ENCODE measurements at places on chromosomes 3 and 15.

GRCh38 chr3:42734263-42734860, 31.8 kb upstream of the HHATL start:
- DNase-seq = no peak

DNA sequence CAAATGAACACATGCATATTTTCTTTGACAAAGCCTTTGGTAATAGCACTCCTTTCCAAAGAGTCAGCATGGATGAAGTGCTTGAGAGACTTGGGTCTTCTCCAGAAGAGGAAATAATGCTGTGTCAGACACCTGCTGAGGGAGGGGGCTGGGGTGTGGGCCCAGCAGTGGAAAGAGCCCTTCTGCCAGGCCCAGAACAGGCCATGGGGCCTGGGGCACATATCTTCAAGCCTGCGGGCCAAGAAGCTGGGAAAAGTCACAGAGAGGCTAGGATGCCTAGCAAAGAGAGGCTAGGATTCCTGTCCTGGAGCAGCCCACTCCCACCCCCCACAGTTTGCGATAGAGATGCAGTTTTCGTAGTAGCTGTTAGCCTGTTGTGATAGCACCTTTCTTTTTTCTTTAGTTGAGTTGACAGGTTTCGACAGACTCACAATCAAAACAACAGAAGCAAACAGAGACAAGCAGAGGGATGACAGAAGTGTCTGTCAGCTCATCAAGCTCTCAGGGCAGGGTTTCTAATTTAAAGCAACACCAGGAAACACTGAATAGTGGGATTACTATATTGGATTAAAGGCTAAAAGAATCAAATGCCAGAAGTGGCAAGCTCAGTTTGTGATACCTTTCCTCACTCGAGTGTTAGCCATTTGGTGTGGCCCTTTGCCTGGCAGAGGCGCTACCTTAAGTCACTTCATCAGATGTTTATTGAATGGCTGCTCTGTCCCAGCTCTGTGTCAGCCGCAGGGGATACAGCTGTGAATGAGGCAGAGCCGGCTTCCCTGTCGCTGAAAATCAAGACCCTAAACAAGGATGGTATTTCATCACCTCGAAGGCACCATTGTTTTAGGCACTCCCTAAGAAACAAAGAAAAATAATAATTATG, 19.0 kb downstream of the CMTM7 start:
- no peak for DNase-seq

- no peak for DNase-seq
Measured at GRCh38 chr15:86333819-86334218, 254.1 kb downstream of the AGBL1 start.

DNA sequence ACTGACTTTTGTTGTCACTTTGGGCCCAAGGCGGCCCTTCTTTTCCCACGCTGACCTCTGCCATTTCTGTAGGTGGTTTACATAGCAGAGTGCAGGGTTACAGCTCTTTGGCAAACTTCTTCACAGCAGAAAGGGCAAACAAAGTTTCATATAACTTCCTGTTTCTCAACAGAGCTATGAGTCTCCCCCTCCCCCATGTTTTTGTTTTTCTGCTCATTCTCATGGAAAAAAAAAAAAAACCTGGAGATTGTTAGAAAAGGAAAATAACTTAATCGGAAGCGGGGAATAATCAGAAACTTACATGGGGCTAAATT, 342.0 kb upstream of the NR2F2 start:
- DNase-seq = no peak

- DNase-seq = no peak
Measured at GRCh38 chr3:118466795-118467330, 567.8 kb downstream of the IGSF11 start.

GRCh38 chr15:31954374-31955172, 75.7 kb upstream of the CHRNA7 start:
- no peak for DNase-seq

DNA sequence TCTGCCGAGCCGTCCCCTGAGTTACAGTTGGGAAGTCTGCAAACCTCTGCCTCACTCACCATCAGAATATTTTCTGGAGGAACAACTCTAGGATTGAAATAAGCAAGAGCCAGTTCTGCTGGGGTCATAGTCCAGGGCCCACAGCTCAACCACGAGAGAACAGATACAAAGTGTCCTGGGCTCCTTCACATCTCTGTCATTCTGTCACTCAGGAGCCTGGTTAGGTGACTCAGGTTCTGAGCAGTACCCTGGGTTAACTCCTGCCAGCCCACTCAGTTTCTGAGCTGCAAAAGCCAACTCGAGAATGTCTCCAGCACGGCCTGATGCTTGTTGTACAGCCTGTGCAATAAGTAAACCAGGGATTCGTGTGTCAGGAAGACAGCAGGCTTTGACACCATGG, 155.7 kb downstream of the SLCO3A1 start:
- no peak for DNase-seq

DNA sequence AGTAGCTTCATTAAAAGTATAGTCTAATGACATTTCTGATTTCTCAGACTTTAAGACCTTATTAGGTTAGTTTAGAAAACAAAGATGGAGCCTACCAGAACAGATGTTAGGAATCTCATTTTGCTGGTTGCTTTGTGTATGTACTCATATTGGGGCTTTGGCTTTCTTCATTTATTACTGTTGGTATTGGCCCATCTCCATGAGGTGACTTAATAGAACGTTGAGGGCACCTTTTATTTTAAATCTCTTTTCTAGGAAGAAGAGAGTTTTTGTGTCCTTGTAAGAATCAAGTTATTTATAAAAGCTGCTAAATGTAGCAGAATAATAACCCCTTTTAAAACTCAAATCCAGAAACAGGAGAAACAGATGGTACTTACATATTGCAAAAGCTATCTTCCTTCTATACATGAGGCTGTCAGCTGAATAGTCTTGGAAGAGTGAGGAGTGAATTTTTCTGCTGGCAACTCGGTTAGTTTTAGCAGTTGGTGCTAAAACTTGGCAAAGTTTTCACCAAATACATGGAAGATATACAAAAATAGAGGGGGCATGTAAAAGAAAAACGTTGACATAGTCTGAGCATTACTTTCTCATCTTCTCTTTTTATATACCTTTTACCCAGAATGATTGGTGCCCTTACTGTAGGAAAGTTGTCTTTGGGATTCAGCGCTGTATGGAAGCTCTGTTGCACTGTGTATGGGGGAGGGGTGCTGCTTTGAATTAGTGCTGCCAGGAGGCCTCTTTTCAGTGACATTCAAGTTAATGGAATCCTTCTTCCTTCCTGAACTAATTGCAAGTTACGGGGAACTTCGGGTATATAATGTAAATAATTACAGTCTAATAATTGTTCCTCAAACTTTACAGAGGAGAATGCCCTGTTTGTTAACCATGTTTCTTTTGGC, 35.8 kb downstream of the CTNNB1 start:
- DNase-seq = no peak

DNA sequence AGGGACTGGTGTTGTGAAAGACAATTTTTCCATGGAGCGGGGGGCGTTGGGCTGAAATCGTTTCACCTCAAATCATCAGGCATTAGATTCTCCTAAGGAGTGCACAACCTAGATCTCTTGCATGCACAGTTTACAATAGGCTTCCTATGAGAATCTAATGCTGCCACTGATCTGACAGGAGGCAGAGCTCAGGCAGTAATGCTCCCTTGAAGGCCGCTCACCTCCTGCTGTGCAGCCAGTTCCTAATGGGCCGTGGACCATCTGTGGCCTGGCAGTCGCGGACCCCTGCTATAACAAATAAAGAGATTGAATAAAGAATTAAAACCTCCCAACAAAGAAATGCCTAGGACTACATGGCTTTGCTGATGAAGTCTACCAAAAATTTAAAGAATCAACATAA, 25.3 kb upstream of the ANKRD28 start:
- DNase-seq = no peak

DNA sequence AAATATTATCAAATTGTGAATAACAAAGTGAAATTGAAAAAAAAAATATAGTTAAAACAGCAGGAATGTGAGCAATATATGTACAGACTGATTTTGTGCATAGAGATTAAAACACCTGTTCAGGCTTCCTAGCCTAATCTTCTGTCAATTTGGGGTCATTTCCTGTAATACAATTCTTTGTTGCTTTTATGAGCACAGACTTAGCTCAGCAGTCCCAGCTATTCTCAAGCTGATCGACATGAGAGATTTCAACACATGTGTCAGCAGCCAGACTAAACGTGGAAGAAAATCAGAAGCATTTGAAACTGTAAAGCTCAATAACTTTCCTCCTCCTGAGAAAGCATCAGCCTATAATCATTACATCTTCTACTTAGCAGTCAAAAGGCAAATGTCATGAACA, 1.6 kb upstream of the FHIT start:
- DNase-seq = no peak

GRCh38 chr15:48119277-48119676, 1.5 kb upstream of the SLC24A5 start:
- DNase-seq = no peak

- no peak for DNase-seq
Measured at GRCh38 chr3:87855616-87856015, 203.2 kb downstream of the CGGBP1 start.

DNA sequence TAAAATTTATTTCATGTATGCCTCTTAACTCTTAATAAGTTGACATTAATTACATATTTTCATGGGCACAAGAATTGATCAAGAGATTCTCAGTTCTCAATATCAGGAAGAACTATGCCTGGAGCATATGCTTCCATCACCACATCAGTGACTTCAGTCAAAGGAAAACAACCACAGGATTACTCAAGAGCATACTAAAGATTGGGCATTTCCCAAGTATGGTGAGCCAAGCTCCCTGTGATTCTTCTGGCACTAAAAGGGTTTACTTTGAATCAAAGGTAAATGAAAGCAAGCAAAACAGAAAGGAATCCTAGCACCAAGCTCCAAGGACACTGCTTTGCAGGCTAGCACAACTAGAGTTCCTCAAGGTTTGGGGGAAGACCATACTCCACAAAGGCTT, 44.6 kb downstream of the FMN1 start:
- DNase-seq = no peak

GRCh38 chr15:25775317-25775912, 87.7 kb downstream of the ATP10A start:
- no peak for DNase-seq

DNA sequence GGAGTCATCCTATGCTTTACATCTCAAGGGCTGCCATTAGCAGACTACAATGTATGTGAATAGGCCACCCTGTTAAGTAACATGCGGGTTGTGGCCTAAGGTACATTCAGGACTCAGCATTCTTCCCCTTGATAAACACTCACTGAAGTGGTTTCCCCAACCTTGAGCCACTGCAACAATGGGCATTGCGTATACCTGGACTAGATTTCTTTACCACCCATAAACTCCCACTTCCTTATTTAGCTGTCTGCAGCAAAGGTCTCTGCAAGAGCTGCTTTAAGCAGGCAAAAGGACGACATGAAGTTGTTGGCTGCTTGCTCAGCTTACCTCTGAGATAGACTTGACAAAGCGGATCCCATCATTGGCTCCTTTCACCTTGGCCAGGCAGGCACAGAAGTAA, 16.2 kb downstream of the FYCO1 start:
- DNase-seq = no peak

GRCh38 chr3:63331520-63331919, 53.4 kb downstream of the SYNPR start:
- no peak for DNase-seq

- no peak for DNase-seq
Measured at GRCh38 chr3:168981396-168981795, 682.1 kb downstream of the MECOM start.

DNA sequence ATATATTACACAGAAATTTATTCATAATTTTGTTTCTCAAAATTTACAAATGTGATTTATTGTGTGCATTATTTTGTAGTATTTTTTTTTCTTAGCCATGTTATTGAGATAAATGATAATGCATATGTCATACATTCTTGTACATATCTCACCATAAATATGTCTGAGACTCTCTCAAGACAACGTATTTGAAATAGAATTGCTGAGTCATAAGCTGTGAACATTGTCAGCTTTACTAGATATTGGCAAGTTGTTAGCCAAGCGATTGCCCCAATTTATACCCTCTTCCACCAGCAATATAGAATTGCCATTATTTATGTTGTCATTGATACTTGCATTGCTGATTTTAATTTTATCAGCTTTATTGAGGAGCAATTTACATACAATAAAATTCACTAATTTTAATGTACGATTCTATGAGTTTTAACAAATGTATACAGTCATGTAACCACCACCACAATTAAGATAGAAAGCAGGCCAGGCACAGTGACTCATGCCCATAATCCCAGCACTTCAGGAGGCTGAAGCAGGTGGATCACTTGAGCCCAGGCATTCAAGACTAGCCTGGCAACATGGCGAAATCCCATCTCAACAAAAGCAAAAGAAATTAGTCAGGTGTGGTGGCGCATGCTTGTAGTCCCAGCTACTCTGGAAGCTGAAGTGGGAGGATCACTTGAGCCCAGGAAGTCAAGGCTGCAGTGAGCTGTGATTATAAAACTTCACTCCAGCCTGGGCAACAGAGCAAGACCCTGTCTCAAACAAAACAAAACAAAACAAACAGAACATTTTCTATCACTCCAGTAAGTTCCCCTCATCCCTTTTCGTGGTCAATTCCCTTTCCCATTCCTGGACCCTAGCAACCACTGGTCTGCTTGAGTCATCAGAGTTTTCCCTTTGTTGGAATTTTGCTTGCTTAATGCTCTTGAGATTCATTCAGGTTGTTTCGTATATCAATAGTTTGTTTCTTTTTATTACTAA, 373.1 kb downstream of the MFSD1 start:
- no peak for DNase-seq

- DNase-seq = no peak
Measured at GRCh38 chr3:124882816-124883747, 4.1 kb downstream of the ITGB5 start.

- DNase-seq = no peak
Measured at GRCh38 chr3:90011131-90011530, 903.7 kb downstream of the EPHA3 start.

All from stimulated activated CD8-positive, alpha-beta memory T cell treated with anti-CD3 and anti-CD28 coated beads, Interleukin-15, amount 100 ng/mL, for 4 hours (primary cell).